Left renal pelvis (tissue), 4 donors: ENCODE measurements at places on chromosomes 11 and 22.

DNA sequence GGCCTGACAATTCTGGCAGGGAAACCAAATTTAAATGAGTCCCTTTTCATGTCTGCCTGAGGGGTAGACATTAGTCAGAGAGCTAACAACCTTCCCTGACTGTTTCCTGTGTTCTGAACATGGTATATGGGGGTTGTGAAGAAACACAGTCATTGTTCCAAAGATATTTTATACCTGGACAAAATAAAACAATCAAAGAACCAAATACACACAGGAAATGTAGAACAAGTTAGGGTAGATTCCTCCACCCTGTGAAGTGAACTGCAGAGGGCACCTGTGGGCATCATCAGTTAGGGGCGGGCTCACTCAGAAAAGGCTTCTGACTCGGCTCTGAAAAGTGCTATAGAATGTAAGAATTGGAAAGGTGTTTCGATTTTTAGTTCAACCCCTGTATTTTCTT lies 231.9 kb upstream of the CADM1 start:
- DNase-seq: no peak

DNA sequence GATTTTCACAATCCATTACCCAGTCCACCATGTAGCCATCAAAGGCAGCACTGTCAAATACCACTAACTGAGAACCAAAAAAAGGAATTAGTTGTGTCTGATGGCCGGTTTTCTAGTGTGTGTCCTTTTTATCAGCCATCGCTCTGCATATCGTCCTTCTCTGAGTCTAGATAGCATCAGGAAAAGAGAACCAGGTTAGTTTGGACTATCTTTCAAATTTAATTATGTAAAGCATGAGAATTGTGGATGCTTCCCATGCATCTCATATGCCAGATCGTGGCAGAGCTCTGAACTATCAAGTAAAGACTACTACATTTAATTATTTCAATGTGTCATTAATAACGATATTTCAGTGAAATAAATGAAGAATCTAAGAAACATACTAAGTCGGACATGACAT lies 691.9 kb downstream of the FAM181B start:
- DNase-seq: no peak

- no peak for DNase-seq
These were observed 64.6 kb downstream of the RPL27A start for GRCh38 chr11:8747173-8747572.

DNA sequence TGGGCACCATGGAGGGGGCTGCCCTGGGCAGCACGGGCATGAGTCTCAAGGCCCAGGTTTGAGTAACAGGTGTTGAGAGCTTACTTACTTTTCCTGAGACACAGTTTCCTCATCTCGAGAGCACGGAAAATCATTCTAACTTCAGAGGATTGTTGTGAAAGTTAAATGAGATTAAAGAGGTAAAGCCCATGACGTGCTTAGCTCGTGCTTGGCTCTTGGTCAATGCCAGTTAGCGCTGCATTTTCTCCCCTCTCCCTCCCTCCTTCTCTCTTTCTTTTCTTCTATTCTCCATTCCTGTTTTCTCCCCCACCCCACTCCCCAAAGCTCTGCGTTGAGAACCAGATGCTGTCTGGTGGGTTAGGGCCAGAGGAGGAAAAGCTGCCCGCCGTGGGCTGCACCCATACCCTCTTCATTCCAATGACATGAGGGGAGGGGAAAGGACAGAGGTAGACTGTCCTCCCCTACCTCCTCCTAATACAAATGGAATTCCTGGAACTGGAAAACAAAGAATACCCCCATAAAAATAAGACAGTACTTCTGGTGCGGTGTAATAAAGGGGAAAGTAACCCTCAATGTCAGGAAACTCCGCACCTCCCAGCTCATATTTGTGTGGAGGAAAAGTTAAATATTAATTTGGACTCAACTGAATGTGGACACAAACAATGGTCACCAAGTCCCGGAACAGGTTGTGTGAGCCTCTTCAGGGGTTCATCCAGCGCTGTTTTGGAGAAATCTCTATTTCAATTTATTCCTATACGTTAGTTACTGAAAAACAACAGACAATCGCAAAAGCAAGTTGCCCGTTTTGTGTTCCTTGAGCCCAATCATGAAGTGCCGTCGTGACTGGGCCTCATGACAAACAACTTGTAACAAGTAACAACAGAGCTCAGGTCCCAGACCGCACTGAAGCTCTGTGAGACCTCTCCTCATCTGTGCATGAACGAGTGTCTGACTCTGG lies 54.8 kb upstream of the B3GAT1 start:
- no peak for DNase-seq

DNA sequence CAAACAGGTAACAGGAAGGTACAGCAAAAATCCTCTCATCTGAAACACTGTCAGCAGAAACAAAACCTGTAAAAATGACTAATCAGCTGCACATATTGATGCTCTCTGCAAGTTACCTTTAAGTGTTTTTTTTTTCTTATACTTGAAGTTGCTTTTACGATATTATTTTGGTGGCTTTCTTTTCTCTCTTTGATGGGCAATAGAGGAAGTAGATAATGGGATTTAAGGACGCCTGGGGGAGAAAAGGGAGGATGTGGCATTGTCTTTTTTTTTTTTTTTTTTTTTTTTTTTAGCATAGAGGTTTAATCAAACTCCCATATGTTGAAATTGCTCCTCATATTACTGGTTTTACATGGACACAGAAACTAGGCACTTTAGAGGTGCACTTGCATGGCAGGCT lies 11.4 kb upstream of the ADSL start:
- DNase-seq: no peak
